IMR-90 (cell line): ENCODE measurements at places on chromosomes 1 and 21. TPM values are rescaled to one million over a fixed set of nuclear protein-coding genes. Genes with fewer than 3 reads are reported as not detected.
A peak's percentile ranks its signal among the peaks of the same experiment; 100 is the strongest.

DNA sequence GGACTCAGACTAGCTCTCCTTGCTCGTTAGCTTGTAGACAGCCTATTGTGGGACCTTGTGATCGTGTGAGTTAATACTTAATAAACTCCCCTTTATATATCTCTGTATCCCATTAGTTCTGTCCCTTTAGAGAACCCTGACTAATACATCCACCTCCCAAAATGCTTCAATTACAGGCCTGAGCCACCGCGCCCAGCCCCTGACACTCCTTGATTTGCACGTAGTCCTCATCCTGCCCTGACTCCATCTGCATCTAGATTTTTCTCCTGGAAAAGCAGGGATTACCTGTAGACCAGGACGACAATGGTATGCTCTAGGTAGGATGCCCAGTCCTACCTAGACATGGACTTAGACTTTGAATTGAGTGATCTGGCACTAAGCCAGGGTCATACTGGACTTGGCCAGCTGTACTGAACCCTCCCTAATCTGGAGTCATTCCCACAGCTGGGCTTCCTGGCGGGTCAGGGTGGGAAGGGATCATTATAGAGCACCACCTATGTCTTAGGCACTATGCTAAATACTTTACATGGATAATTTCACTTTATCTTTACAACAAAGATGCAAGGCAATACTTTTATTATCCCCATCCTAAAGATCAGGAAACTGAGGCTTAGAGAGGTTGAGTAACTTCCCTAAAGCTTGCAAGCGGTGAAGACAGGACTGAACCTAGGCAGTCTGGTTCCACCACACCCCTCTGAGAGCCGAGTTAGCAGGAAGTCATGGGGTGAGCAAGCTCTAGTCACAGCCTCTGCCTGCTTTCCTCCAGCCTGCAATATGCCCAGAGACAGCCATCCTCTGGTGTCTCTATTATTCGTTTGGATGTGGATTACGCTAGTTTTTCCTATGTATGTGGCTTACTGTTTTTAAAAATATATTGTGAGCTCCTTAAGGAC, 89.4 kb downstream of the DTL start:
- H3K4me3 ChIP-seq = no peak overlapping the region
- H3K27ac ChIP-seq = no peak overlapping the region
- no peaks in the 10 kb centered on the region for H3K4me1 ChIP-seq
- no peaks in the 10 kb centered on the region for H3K27me3 ChIP-seq

GRCh38 chr1:234866007-234866866, 256.3 kb upstream of the IRF2BP2 start:
- no peak overlapping the region for H3K4me3 ChIP-seq
- DNase-seq = peak; percentile 90
- no peaks in the 10 kb centered on the region for H3K36me3 ChIP-seq
- peaks cover 18% of the 10 kb centered on the region for H3K4me1 ChIP-seq
- H3K27me3 ChIP-seq = no peaks in the 10 kb centered on the region

GRCh38 chr1:42006093-42006492, 87.4 kb upstream of the HIVEP3 start:
- H3K4me3 ChIP-seq = no peak overlapping the region
- no peaks in the 10 kb centered on the region for H3K4me1 ChIP-seq
- no peaks in the 10 kb centered on the region for H3K36me3 ChIP-seq
- no peak for DNase-seq
- no peak overlapping the region for H3K27ac ChIP-seq
- H3K27me3 ChIP-seq = no peaks in the 10 kb centered on the region

- no peak for DNase-seq
- no peaks in the 10 kb centered on the region for H3K4me1 ChIP-seq
- peaks cover 46% of the 10 kb centered on the region for H3K27me3 ChIP-seq
- H3K36me3 ChIP-seq = no peaks in the 10 kb centered on the region
Measured at GRCh38 chr21:45588086-45588825, 46.0 kb upstream of the SLC19A1 start.

- no peaks in the 10 kb centered on the region for H3K36me3 ChIP-seq
- peaks cover 1% of the 10 kb centered on the region; the same call in 1 of the 2 replicates for H3K27me3 ChIP-seq
- no peak for DNase-seq
- no peak overlapping the region for H3K4me3 ChIP-seq
- no peaks in the 10 kb centered on the region for H3K4me1 ChIP-seq
Measured at GRCh38 chr1:29461115-29461739, 224.9 kb downstream of the PTPRU start.

GRCh38 chr21:29176471-29177120, 46.2 kb downstream of the MAP3K7CL start:
- peaks cover 7% of the 10 kb centered on the region for H3K4me1 ChIP-seq
- no peak overlapping the region for H3K4me3 ChIP-seq
- no peak for DNase-seq
- no peaks in the 10 kb centered on the region for H3K36me3 ChIP-seq

DNA sequence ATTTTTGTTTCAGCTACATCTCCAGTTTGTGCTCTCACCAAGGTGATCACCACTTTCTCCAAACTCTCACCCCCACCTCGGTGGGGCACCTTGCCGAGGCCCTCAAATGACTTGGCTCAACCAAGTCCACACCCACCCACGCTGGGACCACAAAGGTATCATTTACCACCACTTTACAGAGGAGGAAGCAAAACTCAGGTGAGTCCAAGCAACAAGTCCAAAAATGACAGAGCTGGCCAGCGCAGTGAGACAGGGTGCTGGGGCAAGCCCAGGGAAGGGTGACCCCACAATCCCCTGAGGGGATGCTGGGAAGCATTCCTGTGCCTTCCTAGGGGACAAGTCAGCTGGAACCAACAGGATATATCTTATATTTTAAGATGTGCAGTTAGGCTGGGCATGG, 24.7 kb downstream of the SSBP3 start:
- H3K27ac ChIP-seq = no peak overlapping the region
- peaks cover 32% of the 10 kb centered on the region for H3K4me1 ChIP-seq
- DNase-seq = no peak
- H3K36me3 ChIP-seq = peaks cover 31% of the 10 kb centered on the region
- no peak overlapping the region for H3K4me3 ChIP-seq

DNA sequence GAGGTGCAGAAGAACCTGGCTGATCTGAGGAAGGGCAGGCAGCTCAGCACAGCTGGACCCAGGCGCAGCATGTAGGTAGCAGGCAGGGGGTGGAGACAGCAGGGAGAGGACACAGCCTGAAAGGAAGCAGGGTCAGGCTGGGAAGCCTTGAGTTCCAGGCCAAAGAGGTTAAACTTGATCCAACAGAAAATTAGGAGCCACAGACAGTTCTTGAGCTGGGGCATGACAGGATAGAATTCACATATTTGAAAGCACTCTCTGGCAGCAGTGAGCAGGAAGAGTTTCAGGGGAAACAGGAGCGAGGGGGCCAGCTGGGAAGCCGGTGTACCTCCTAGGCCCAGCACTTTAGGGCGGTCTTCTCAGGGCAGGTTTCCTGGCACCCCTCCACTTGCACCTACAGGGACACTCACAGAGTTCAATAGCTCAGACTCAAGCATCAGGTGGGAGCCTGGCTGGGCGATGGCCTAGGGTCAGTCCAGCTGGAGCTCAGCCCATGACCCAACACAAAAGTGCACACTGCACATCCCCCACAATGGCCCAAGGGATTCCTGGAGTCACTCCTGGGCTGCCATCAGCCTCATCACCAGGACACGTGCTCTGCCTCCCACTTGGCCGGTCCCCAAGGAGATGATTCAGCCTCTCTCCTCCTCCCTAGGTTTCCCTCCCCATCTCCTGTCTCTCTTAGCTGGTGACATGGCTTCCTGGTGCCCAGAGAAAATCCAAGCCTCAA, 22.7 kb downstream of the MATN1 start:
- H3K4me3 ChIP-seq = no peak overlapping the region
- no peaks in the 10 kb centered on the region for H3K36me3 ChIP-seq
- H3K4me1 ChIP-seq = peaks cover 4% of the 10 kb centered on the region; the same call in 1 of the 2 replicates
- no peak overlapping the region for H3K27ac ChIP-seq

DNA sequence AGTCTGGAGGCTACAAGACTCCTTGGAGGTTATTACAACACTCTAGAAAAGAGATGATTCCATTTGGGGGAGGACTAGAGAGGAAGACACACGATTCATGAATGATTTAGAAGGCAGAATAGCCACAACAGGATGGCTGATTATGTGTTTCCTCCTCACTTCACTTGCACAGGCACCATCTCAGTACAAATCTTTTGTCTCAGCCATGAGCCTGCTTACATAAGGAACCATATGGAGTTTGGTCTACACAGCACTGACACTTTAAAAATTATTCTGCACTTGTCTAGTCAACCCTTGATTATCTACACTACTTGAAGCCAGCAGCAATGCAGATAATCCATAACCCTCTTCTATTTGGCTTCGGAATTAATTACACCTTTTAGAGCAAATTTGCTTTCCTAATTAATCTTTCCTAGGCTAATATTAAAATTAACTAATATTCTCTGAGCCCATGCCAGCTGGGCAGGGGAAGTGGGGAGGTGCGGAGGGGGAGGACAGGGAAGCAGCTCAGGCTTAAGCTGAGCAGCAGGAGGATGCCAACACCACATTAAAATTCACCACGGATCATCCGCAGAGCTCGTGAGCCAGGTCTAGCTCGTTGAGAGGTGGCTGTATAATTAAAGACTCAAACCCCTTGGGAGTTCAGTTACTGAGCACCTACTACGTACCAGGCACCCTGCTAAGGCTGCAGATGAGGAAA, 3.2 kb upstream of the LEMD1 start:
- H3K4me1 ChIP-seq = no peaks in the 10 kb centered on the region
- no peaks in the 10 kb centered on the region for H3K36me3 ChIP-seq
- DNase-seq = no peak
- H3K27ac ChIP-seq = no peak overlapping the region

DNA sequence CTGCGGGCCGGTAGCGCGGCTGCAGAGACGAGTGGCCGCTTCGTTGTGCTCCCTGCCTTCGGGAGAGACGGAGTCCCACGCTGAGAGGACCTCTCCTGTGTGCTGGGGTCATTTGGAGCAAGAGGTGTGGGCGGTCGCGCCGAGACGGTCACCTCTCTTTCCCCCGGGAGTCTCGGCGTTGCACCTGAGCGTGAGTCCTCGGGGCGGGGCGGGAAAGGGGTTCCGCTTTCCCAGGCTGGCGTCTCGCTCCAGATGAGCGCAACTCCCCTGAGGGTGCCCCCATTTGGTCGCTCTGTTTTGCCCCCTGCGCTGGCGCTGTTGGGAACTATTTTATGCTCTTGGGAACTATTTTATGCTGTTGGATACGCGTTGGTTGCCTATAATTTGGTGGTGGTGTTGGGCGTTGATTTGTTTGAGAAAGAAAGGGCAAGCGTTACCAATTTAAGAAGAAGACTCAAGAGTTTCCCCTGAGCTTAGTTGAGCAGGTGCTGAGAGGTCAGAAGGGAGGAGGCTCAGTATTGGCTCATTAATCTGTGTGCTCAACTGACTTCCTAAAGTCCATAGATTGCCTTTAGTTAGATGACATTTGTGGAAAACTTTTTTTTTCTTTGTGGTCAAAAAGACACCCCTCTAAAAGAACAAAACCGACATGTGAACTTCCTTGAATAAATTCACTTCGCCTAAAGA, 683 bp downstream of the LRRC8B start:
- DNase-seq = no peak
- H3K27me3 ChIP-seq = peaks cover 2% of the 10 kb centered on the region; the same call in 1 of the 2 replicates
- H3K4me3 ChIP-seq = peak overlapping the region; percentile 62

DNA sequence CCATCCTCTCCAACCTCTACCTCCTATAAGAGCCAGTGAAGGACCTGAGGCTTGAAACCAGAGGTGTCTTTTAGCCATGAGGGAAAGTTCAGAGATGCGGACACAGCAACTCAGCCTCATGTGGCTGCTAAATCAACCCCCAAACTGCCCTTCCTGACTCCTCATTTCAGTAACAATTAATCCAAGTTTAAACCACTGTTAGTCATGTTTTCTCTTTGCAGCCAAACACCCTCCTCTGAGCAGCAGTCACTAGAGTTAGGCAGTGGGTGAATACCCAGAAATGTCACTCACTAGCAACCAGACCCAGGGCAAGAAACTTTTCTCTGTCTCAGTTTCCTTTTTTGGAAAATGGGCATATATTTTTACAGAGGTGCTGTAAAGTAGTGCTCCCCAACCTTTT, 71.2 kb downstream of the KCNJ15 start:
- H3K27me3 ChIP-seq = no peaks in the 10 kb centered on the region
- no peak overlapping the region for H3K27ac ChIP-seq
- DNase-seq = no peak
- peaks cover 5% of the 10 kb centered on the region for H3K4me1 ChIP-seq
- H3K4me3 ChIP-seq = no peak overlapping the region
- H3K36me3 ChIP-seq = no peaks in the 10 kb centered on the region

GRCh38 chr1:247111700-247112478, 7.7 kb upstream of the ZNF669 start:
- H3K4me3 ChIP-seq = peak overlapping the region; percentile 60
- H3K36me3 ChIP-seq = no peaks in the 10 kb centered on the region
- no peaks in the 10 kb centered on the region; the same call in 1 of the 2 replicates for H3K4me1 ChIP-seq
- DNase-seq = peak; percentile 47
- peak overlapping the region; percentile 72 for H3K27ac ChIP-seq

DNA sequence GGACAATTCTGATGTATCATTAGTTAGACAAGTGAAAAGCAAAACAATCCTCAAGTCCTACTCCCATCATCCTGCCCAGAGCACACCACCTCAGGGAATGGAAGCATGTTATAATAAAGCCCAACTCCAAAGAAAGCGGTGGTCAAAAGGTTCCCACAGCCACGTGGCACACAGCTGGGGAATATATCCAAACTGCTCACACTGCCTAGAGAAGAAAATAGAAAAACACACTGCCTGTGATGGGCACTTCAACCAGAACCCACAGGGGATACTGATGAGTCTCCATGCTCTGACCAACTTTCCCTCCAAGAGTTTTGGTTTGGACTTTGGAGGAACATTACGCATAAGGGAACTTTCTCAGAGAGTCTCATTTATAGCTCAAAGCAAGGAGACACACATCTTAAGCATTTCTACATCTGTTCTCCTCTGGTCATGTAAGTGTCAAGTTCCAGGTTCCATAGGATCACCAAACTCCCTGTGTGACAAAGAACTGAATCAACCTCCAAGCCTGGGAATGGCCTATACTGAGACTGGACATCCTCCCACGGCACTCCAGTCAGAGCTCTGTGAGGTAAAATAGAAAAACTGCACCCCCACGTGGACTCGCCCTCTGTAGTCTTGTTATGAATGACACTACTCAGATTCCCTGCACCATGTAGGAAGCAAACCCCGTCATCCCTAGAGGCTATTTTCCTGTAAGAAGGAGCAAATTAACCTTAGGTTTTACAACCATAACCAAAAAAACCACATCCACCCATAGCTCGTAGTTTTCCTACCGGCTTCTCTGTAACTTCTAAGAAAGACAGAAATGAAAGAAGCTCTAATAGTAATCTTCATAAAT, 12.2 kb downstream of the DSTYK start:
- H3K4me3 ChIP-seq = no peak overlapping the region
- H3K36me3 ChIP-seq = no peaks in the 10 kb centered on the region
- peaks cover 14% of the 10 kb centered on the region for H3K4me1 ChIP-seq
- H3K27me3 ChIP-seq = no peaks in the 10 kb centered on the region
- H3K27ac ChIP-seq = no peak overlapping the region

Gene STUM
- total RNA-seq = not detected in 2 replicates
